ENCODE measurements at places on chromosomes 6 and 20. TPM values are rescaled to one million over a fixed set of nuclear protein-coding genes. Genes with fewer than 3 reads are reported as not detected.

- no peak for DNase-seq
These were observed 107.1 kb downstream of the ZDHHC14 start for GRCh38 chr6:157488058-157488457.

DNA sequence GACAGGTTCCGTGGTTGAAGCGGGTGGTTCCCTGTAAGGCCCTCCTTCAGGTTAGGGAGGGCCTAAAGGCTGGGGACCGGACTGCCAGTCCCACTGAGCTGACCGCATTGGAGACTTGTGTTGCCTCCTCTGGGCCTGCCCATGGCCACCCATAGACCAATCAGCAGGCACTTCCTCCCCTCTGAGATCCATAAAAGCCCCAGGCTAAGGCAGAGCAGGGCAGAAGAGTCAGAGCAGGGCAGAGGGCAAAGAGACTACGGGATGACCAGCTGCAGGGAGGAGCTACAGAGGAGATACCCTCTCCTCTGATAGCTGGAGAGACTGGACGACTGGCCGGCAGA lies 537.4 kb downstream of the TENT5A start:
- no peak for DNase-seq

The CRYBG1 gene
- 26.6 TPM for total RNA-seq

The C6orf141 gene
- 1.1 TPM for total RNA-seq

GRCh38 chr20:42267793-42268384 lies 649.7 kb upstream of the CHD6 start:
- no peak for DNase-seq

The CALHM4 gene
- total RNA-seq = not detected

DNA sequence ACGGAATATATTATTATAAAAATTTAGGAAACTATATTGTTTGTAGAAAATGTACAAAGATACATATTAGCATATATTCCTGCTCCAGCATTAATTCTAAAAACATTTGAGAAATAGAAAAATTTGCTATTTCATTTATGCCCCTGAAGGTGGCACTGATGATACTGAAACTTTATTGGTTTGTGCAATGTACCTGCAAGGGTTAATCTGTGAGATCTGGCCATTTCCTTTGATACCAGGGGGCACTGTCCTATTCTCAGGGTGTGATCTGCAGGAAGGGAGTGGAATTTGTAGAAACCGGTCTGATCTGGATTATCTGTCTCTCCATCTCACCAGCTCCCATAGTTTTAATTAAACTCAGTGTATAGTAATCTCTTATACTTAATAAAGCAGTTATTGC lies 625.1 kb upstream of the IMPG1 start:
- no peak for DNase-seq

The BLCAP gene
- total RNA-seq = 18.6 TPM

GRCh38 chr6:47151232-47151898 lies 109.2 kb upstream of the ADGRF1 start:
- no peak for DNase-seq

The BNIP5 gene
- total RNA-seq = not detected

DNA sequence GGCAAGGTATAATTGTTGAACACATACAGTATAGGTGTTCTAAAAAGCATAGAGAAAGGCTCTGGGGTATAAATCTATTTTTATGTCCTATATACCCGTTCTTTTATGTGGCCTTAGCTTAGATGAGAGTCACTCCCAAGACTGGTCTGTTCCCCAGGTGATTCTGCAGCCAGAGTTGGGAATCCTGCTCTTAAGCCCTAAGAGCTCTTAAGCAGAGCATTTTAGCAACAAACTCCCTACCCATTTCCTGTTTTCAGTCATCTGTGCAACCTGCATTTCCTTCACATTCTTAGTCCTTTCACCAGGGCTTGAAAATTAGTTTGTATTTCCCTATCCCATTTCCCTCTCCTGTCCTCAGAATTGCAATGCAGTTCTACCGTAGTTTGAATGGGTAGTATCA lies 166.1 kb downstream of the HS3ST5 start:
- DNase-seq = no peak

DNA sequence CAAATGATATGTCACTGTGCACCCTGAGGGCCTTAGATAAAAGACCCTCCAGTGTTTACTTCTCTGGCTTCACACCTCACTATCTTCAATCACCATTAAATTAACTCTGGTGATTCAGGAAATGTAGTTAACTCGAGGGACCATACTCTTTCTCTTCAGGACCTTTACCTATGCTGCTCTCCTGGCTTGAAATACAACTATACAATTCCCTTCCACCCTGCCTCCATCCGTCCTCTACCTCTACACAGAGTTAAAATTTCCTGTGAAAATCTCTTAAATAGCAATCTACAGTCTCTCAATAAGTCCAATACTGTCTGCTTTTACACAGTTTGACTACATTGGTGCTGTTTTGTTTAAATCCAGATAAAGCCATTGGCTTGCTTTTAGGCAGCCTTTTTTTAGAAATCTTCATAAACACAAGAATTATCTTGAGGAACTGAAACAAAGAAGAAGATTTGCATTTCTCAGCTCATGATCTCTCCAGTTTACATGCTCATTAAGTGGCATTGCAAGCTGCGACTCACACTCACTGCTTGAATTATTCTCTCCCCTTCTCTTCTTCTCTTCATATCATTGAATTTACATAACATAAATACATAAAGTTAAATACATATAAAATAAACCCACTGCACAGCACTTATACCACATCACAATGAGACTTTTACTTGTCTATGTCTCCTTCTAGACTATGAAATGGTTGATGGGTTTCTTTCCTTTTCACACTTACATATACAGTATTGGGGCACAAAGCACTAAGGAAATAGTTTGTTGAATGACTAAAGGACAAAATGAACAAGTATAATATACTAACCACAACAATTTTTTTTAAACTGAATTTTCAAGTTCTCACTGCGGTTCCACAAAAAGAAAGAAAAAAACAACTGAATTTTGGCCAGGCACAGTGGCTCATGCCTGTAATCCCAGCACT lies 239.0 kb upstream of the KCNQ5 start:
- DNase-seq = no peak

The OR2H1 gene
- not detected for total RNA-seq

DNA sequence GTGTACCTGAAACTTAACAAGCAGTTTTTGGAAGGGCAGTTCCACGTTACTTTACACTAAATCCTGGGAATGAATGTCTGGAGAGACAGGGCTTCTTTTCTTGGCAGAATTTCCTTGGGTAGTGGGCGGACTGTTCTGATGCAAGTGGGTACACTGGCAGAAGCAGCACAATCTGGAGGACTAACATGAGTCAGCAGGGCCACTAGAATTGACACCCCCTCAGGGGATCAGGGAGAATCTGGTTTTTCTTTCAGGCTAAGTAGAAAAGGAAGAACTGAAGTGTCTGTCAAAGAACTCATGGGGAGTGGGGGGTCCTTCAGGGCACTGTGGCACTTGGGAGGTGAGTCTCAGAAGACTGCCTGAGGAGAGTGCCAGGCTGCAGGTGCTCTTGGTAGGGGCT lies 34.6 kb downstream of the PANK2 start:
- no peak for DNase-seq

The RBPJL gene
- not detected for total RNA-seq

The PDE10A gene
- total RNA-seq = not detected

DNA sequence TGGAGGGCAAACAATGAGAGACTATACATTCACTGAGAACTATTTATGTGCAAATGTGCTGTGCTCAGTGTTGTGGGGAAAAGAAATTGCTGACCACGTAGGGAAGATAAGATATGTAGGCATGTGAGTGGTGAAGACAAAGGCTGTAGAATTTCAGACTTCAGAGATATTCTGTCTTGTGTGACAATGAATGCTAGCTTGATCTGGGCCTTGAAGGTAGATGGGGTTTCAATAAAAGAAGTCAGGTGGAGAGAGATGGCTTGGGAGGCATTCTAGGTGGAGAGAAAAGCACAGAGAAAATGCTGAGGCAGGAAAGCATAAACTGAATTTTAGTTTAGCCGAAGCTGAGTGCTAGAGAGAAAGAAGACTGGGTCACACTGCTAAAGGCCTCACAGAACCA lies 56.8 kb upstream of the EEF1A1 start:
- DNase-seq = no peak

GRCh38 chr20:52926505-52926904 lies 45.7 kb upstream of the TSHZ2 start:
- DNase-seq = no peak

The ERMARD gene
- total RNA-seq = 19.2 TPM

The NKAPL gene
- 0.14 TPM for total RNA-seq

DNA sequence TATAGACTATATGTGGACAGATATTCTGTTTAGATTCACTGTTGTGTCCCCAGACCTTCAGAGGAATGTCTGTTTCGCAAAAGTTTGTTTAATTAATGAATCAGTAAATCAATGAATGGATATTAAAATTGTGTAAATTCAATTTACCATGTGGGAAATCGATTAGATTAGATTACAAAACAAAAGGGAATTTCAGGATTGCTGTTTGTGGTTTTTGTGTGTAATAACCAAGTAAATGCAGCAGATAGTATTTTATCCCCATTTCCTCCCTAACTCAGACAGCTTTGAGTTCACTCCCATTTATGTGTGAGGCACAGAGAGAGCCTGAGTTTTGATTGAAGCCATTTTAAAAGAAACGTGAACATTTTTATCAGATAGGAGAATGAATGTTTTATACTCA lies 214.8 kb downstream of the ADGB start:
- DNase-seq = no peak

DNA sequence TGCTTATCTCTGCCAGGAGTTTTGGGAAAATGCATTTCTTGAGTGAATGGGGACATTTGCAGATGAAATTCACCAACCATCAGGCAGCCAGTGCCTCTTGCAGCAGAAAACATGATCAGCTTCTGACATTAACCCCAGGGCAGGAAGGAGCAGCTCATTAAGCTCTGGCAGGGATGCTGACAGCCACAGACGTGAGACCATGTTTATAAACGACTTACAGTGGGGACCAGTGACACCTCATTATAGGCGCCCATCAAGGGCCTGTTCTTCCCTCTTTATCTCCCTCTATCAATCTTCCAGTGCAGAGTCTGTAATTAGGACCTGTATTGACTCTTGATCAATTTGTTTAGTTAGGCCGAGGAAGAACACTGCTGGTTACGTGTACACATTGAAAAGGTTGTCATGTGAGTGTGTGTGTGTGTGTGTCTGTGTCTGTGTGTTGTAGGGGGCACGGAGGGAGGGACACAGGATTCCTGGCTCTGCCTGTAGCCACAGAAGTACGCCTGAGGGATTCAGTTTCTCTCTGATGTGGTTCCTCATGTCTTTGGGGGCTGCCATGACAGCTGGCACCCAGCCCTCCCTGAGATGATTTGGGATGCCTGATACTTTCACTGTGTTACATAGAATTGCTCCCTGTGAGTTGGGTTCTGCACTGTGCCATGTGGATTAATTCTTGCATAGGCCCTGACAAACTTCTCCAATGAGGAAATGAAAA lies 428.4 kb upstream of the CHD6 start:
- DNase-seq = no peak

The KLC4 gene
- 10.0 TPM for total RNA-seq

DNA sequence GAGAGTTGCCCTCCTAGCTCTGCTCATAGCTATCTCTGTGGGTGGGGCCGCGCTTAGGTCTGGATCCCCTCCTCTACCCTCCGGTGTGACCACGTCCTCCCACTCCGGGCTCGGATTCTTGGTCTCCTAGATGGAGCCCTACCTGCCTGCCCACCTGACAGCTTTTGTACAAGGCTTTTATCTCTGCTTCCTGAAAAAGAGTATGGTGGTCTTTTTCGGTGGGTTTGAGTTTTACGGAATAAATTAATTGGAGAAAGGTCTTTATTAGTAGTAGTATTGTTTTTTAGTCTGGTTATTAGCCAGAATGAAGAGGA lies 773 bp downstream of the SMAP1 start:
- DNase-seq = no peak

DNA sequence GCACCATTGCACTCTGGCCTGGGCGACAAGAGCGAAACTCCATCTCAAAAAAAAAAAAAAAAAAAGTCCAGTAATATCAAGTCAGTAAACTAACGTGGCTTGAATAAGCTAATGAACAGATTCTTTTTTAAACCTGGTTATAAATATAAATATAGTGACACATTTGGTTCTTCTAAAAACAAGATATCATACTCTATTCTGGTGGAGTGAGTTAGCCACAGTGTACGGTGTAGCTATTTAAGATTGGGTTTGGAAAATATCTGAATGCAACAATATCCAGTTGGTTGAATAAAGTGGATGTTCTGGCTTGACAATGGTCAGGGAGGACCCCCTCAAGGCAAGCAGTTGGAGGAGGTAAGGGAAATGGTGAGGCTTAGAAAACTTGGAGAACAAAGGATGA lies 5.9 kb upstream of the DEK start:
- DNase-seq = no peak
